ENCODE measurements at places on chromosomes 16 and 17.

DNA sequence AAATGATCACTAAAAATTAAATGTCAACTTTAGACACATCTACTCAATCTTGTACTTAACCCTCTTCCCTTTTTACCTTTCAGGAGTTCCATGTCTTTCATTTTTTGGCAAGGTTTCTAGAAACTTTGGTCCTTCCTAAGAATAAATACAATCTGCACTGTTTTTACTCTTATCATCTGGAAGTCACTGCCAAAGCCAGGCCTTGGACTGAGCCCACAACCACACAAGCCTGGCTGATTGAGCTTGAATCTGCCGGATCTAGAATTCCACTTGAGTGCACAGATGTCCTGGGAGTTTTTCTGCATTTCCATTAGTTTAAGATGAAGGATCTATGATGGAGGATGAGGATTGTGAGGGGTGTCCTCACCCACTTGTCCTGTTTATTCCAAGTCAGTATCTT, 126.1 kb downstream of the VPS53 start:
- DNase-seq: no peak

DNA sequence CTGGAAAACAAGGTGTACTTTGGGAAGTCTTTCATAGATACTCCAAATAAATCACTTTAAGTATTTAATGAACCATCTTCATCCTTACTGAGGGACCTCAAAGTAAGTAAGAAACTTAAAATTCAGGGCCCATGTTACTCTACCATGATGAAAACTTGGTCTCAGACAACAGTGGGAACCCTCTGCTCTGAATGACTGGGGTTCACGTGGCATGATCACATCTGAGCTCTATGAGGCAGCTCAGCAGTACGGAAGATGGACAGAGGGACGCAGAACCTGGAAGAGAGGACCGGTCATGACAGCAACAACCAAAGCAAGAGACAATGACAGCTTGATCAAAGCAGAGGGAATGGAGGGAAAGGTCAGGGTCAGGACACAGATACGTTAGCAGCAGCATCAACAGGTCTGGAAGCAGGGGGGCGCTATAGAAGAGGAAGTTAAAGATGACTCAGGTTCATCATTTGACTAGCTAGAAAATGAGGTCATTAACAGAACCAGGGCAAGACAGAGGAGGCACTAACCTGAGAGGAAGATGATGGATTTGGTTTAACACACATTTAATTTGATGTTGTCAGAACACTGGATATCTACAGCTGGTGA, 9.5 kb downstream of the XPO6 start:
- DNase-seq: peak; percentile 23

- DNase-seq: no peak
Measured at GRCh38 chr16:67407176-67407787, 9.0 kb downstream of the ZDHHC1 start.

- no peak for DNase-seq
Measured at GRCh38 chr16:57594531-57595031, 33.8 kb upstream of the ADGRG1 start.

DNA sequence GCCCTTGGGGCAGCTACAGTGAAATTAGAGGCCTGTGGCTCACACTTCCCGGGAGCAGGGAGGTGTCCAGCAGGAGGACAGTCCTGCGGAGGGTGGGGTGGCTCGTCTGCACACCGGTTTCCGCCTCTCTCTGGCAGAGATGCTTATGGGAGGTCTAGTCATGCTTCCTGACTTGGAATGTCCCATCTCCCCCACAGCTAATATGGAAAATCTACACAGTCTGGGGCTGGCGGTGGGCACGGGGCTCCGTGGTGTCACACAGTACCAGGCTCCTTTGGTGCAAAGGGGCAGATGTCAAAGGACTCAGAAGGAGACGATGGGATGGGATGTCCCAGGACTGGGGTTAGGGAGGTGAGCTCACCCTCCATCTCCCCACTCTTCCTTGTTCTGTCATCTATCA, 44.1 kb upstream of the DOC2B start:
- no peak for DNase-seq

DNA sequence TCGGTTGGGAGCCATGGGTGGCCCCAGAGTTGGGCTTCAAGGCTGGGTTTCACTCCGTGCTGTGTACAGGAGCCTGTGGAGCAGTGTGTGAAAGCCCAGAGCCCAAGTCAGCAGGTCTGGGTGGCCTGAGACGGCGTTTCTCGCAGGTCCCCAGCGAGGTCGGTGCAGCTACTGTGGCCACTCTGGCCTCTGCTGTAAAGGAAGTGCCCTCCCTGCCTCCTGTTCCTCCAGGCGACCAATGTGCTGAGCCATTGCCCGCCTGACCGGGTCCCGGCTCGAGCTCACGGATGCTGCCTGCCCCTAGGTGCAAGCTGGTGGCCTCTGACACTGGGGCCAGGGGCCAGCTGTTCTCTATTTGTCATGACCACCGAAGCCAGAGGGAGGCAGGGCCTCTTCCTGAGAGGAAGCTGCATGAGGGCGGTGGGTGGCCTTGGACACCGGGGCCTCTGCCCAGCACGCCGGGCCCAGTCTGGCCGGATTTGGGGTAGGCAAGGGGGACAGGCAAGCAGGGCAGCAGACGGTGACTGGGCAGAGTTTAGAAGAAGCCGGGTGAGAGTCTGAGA, 170.9 kb downstream of the IRF8 start:
- no peak for DNase-seq

DNA sequence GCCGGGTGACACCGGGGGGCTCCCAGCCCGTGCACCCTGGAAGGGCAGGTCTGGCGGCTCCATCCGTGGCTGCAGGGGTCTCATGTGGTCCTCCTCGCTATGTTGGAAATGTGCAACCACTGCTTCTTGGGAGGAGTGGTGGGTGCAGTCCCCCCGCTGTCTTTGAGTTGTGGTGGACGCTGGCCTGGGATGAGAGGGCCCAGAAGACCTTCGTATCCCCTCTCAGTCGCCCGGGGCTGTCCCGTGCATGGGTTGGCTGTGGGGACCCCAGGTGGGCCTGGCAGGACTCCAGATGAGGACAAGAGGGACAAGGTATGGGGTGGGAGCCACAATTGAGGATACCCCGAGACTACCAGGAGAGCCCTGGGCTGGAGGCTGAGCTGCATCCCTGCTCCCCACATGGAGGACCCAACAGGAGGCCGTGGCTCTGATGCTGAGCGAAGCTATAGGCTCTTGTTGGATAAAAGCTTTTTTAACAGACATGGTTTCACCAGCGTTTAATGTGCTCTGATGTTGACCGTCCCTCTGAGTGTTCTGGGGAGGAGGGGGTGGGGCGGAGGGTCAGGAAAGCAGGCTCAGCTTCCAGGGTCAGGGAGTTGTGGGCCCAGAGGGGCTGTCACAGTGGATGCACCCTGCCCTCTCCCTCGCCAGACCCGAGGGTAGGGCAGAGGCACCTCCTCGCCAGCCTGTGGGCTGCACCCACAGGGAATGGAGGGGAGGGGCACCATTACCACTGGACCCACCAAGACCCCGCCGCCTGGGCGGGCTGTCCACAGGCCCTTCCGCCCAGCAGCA, 5.4 kb downstream of the SPATA2L start:
- DNase-seq: no peak

DNA sequence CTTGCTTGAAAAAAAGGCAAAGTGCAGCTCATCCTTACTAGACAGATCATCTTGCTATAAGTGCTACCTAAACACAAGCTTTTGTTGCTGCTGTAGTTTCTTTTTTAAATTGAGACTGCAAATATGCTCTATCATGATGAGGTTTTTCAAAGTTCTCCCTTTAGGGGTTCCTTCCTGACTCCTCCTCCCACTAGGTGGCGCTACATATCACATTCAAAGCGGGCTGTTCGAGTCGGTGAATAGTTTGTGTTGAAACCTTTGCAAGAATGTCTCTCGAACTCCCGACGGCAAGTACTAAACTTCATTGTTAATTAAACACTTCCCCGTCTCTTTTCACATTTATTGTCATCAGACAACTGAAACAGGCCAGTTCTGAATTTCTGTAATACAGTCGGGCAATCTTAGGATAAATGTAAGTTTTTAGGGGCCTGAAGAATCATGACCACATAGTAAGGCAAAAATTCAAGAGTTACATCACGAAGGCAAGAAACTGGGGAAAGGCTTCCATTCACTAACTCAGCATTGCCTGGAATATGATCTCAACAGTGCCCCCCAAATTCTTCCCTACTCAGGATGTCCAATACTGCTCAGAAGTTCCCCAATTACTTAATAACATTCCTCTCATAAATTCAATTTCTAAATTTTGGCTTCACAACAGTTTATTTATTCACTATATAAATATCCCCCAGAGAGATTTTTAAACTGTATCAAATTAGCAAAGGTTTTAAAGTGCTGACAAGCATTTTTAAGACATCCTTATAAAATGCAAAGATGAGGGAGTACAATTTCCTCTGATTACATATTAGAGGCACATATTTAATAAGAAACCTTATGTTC, 6.7 kb downstream of the HS3ST3A1 start:
- peak; percentile 61 for DNase-seq

- DNase-seq: no peak
Measured at GRCh38 chr17:43698678-43699437, 37.1 kb upstream of the MEOX1 start.

GRCh38 chr16:35631261-35631945, 2172.0 kb downstream of the TP53TG3F start:
- no peak for DNase-seq

DNA sequence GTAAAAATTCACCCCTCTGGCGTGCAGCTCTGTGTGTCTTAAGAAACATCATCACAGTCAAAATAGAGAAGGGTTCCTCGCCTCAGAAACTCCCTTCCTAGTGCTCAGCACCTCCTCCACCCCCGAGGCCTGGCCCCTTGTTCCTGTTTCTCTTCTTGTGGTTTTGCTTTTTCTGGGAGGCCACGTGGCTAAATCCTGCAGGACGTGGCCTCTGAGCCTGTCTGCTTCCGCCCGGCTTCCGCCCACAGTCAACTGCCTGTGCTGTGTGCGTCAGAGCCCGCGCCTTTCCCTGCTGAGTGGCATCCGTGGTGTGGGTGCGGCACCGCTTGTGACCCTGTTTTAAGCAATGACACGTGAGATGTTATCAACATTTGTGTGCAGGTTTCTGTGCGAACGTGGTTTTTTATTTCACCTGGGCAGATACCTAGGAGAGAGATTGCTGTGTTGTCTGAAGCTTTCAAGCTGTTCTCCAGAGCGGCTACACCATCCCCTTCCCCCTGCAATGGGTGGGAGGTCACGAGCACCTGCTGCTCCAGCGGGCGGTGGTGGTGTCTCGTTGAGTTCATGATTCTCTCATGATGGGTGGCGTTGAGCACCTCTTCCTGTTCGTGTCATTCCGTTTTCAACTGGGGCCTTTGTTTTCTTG, 21.7 kb downstream of the ACSF3 start:
- DNase-seq: peak; percentile 79

DNA sequence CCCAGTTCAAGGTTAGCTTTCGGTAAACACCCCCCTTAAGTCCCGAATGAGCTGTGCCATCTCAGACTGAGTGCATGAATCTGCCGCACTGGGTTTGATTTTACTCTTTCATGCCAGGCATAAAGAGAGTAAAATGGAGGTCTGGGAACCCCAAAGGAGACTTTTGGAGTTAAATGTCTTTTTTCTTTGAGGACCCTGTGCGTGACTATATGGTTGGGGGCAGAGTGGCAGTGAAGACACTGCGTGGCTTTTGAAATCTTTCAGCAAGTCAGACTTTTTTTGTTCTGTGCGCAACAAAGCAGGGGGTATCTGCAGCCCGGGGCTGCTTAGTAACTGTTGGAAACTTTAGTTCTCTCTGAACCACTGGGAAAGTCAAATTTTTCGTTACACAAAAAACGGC, 392.9 kb upstream of the SALL1 start:
- no peak for DNase-seq

- DNase-seq: no peak
Measured at GRCh38 chr16:25951999-25952398, 260.2 kb downstream of the HS3ST4 start.

GRCh38 chr16:2212362-2213324, 2.0 kb upstream of the BRICD5 start:
- peak; percentile 83 for DNase-seq

- DNase-seq: no peak
Measured at GRCh38 chr16:6499413-6499812, 833.2 kb upstream of the RBFOX1 start.

GRCh38 chr17:34800661-34801060, 160.6 kb downstream of the CCT6B start:
- no peak for DNase-seq

GRCh38 chr16:54957403-54958166, 26.9 kb downstream of the IRX5 start:
- DNase-seq: peak; percentile 21

- DNase-seq: no peak
Measured at GRCh38 chr17:41647038-41647813, 22.9 kb upstream of the KRT17 start.
